ENCODE measurements at places on chromosomes 7 and 10.

DNA sequence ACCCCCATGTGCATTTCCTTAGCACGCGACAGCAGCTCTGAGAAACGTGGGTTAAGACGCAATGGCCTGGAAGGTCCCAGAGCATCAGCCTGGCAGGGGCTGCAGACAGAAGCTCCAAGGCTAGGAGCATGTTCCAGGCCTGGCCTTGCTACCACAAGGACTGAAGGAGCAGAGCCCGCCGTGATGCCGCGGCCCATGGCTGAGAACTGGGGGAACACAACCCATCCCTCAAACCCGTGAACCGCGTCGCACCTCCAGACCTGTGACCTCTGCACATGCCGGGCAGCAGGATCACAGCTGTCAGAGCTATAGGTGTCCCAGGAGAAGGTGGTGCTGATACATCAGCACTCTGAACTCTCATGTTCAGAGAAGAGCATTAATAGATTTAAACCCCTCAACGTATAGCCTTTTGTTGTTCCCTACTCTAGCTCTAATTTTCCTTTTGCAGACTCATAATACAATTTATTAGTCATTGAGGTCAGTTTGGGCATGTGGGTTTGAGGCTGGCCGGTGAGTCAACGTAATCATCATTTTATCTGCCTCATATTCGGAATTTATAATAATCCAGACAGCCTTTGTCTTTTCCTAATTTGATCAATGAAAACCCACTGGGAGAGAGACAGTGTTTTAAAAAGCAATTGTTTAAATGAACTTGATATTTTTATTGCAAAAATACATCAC, 222.5 kb upstream of the TCERG1L start:
- no peak for DNase-seq

DNA sequence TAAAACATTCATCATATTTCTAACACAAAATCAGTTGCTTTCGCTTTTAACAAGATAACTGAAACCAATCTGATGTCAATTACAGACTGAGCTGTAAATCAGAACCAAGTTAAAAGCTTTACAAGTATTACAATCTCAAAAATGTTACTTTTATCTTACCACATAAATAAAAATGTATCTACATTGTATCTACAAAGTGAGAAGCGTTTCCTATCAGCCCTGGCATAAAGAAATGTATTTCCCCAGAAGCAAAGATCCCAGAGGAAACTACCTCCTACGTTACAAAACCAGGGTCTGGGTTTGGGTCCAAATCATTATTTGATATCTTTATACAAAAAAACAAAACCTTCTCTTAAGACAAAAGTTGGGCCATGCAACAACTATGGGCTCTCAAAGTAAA, 2.6 kb downstream of the SMURF1 start:
- DNase-seq, result no peak

- no peak for DNase-seq
Measured at GRCh38 chr7:158093156-158093796, 494.3 kb downstream of the PTPRN2 start.

- no peak for DNase-seq
Measured at GRCh38 chr10:111206521-111206920, 129.7 kb downstream of the ADRA2A start.

- no peak for DNase-seq
Measured at GRCh38 chr10:56537984-56538383, 176.9 kb upstream of the ZWINT start.

DNA sequence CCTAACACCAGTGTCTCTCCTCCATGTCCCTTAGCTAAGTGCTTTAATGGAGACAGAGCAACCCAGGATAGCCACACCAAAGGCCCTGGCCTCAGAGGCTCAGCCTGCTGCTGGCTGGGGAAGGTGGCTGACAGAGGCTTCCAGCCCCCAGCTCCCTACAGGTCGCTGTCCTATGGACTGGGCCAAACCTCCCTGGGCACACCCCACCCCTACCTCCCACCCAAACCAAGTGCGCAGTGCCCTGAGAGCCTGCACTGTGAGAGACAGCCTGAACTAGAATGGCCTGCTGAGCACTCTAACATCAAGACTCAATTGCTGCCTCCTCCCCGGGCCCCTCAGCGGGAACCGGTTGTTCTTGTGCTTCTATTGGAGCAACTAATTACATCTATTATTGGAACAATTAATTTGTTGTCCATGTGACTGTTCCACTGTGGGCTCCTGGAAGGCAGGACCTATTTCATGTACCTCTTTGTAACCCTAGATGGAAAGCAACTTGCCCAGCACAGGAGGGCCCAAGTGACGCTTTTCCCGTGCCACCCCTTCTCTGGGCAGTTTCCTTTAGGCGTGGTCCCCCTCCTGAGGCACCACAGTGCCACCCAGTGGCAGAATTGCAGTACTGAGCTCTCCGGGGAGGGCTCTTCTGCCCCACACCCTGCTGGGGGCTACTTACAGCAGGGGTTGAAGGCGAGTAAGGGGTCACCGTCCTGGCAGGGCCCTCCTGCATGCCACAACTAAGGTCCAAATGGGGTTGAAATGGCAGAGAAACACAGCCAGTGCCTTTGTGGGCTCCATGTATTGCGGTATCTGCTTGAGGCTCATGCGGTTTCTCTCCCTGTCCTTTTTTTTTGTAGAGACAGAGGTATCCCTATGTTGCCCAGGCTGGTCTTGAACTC, 63.7 kb upstream of the WAPL start:
- peak; percentile 67 for DNase-seq

DNA sequence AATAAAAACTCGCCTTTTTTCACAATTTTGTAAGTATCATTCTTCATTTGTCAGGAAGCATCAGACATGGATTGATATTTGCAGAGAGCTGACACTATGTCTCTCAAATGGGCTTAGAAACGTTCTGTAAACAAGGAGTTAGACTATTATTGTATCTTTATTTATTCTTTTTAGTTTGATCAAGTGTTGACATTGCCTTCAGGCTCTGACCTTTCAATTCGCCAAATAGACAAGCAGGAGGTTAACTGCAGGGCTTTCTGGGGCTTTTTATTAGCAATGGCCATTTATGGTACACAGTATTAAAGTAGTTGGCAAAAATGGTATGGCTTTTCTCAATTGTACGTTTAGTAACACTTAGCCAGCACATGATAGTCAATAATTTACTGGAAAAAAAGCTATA, 221.7 kb downstream of the ZWINT start:
- no peak for DNase-seq

DNA sequence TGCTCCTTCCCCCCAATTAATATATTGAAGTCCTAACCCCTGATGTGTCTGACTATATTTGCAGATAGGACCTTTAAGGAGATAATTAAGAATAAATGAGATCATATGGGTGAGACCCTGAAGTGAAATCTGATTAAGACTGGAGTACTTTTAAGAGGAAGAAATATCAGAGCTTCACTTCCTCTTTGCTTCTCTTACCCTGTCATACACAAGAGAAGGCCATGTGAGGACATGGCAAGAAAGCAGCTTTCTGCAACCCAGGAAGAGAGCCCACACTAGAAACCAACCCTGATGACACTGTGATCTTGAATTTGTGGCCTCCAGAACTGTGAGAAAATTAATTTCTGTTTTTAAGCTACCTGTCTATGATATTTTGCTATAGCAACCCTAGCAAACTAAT, 44.2 kb downstream of the JMJD1C start:
- no peak for DNase-seq

DNA sequence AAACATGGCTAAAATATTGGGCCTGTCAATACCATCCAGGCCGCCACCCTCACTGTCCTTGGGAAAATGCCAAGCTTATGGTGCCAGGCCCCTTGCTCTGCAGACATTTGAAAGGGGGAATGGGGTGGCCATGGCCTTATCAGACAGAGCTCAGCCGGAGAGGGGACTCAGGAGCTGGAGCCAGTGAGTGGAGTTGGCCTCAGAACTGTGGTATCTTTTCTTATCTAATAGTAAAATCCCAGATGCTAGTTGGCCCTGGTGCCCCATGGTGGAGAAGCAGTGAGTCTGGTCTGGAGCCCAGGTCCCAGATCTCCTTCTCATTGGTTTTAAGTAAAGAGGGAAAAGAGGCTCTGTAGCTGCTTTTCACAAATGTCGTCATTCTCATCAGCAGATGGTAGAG, 49.6 kb upstream of the SORCS3 start:
- no peak for DNase-seq

GRCh38 chr10:128579280-128579865, 453.1 kb upstream of the MKI67 start:
- no peak for DNase-seq

DNA sequence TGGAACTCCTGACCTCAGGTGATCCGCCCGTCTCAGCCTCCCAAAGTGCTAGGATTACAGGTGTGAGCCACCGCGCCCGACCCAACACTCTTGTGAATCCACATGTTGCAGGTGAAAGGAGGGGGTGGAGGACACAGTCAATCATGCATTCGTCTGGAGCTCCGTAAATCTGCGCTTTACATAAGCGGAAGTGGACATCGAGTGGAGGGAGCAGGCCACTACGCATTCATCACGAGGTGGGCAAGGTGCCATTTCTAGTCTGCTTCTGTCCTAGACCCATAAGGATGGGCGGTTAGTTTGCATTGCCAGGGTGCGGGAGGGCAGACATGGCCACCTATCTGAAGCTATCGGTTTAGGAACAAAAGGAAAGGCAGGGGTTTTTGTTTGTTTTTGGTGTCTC, 225.2 kb upstream of the TCERG1L start:
- DNase-seq, result no peak

- DNase-seq, result no peak
Measured at GRCh38 chr10:70514591-70514990, 36.0 kb downstream of the PALD1 start.

GRCh38 chr10:51285601-51286000, 211.3 kb downstream of the PRKG1 start:
- DNase-seq, result no peak

DNA sequence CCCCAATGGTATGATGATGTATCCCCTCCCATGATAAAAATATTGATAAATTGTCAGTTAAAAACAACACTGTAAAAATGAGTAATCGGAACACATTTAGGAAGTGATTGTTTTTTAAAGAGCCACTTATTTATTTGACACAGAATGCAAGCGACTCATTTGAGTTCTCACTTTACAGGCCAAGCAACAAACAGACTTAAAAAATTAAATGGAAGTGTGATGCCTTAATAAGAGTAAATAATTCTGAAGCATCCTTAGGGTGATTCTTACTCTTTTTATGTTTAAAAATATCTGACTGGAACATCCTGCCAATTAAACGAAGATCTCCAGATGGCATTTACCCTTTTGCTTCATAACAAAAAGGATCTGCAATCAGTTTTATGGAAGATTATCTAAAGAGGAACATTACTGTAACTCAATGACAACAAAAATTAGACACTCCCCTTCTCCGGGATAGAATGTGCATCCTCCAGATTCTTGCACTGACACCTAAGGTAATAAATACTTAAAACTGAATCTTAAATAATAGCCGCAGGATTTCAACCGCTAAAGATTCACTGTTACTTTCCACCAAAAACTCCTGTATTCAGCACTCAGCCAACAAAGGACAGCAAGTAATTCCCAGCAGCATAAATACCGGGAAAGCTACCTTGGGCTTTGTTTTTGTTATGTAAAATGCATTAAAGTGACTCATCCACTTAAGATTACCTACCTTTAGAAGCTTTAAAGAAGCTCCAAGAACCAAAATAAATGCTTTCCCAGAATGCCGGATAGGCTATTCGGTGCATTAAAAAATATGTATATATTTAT, 1.7 kb downstream of the CACNA2D1 start:
- DNase-seq, result no peak

GRCh38 chr7:40148671-40149070, 13.9 kb downstream of the SUGCT start:
- no peak for DNase-seq

GRCh38 chr10:113752553-113752952, 1.1 kb downstream of the PLEKHS1 start:
- DNase-seq, result no peak

GRCh38 chr7:71721742-71722141, 589.8 kb downstream of the GALNT17 start:
- no peak for DNase-seq

DNA sequence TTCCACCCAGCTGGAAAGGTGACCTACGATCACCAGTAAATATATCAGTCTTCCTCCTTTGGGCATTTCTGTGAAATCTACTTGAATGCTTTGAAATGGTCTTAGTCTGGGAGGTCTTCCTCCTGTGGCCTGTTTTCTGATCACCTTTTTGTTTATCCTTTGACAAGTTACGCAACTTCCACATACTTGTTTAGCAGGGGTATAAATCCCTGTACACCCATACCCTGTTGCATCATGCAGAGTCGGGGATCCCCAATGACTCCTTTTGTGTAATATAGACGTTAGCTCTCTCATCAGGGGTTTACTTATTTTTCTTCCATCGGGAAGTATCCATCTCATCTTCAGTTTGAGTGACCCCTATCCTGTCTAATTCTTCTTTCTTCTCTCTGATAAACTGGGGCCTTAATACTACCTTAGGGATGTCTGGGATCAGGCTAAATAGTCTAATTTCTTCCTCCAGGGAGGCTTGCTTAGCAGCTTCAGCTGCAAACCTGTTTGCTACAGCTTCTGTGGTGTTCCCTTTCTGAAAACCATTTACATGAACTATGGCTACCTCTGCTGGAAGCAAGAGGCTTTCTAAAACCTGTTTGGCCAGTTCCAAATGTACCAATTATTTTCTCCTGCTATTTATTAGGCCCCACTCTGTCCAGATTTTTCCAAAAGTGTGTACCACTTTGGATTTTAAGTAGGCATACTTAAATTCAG, 25.8 kb downstream of the MAPK8 start:
- no peak for DNase-seq

- no peak for DNase-seq
Measured at GRCh38 chr7:130275826-130276297, 9.2 kb downstream of the CPA2 start.
